ENCODE measurements at places on chromosomes 12 and 14.
A peak's percentile ranks its signal among the peaks of the same experiment; 100 is the strongest.

DNA sequence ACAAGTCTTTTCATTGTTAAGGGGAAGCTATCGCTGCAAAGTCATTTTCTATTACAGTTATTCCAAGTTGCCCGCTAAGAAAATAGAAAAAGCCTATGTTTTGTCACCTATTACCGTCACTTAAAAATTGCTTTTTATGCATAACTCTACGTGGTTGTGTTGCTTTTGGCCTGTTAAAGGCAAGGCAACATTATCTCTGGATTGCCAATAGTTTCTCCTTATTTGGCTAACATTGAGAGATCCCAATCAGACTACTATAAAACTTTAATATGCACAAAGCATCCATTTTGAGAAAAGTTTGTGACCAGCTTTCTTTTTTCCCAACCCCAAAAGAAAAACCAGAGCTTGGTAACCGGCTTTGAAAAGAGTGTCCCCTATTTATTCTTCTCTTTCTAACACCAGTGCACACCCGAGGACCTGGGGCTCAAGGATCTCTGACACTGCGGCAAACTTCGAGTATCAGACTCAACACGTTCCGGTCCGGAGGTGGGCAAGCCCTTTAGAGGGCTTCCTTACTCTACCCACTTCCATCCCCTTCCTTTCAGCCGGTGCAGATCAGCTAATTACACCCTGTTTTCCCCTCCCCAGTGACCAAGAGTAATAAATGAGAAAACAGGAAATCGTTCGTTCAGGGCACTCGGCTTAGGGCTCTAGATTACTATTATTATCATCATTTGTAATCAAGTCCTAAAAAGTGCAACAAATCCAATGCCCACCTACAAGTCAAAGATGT, 1.2 kb downstream of the PPP1R12A start:
- peak; percentile 39 for DNase-seq

- DNase-seq = no peak
Observed at GRCh38 chr12:56999456-56999855, 6.9 kb downstream of the ZBTB39 start.

DNA sequence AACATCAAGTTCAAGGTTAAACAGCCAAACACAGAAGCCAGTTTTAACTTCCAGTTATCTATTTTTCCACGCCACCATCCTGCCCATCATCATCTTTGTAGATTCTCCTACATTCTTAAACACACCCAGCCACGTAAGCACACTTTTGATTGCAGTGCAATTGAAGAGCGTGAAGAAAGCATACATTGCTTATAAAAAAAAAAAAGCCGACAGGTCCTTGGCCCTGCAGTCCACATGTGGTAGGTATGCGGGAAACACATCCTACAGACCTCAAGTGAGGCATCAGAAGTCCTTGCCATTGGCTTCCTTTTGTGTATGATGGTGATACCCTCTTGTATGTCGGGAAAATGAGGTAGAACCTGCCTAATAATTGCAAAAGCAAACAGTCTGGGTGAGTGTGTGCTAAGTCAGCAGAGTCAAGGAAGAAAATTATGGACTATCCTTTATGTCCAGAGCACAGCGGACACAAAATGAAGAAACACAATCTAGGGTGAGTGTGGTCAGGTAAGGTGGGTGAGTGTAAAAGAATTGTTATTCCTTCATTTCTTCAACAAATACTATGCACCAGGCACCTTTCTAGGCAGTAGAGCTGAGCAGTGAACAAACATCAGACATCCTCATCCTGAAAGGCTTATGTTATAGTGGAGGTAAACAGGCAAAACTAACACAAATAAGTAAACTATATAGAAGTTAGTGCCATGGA, 51.5 kb downstream of the EID3 start:
- DNase-seq = no peak

GRCh38 chr12:13552830-13553229, 356.3 kb downstream of the EMP1 start:
- no peak for DNase-seq

DNA sequence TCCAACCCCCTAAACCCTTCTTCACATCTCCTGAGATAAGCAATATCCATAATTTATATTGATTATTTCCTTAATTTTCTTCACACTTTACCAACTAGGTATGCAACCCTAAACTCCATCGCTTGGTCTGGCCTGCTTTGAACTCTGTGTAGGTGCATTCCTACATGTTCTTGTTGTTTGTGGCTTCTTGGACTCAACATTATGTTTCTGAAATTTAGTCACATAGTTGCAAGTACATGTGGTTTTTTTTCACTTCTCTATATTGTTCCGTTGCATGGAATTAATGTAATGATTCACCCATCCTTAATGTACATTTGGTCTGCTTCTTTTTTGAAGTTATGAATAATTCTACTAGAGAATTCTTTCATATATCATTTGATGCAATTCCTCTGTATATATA, 1.6 kb upstream of the TAS2R30 start:
- no peak for DNase-seq

DNA sequence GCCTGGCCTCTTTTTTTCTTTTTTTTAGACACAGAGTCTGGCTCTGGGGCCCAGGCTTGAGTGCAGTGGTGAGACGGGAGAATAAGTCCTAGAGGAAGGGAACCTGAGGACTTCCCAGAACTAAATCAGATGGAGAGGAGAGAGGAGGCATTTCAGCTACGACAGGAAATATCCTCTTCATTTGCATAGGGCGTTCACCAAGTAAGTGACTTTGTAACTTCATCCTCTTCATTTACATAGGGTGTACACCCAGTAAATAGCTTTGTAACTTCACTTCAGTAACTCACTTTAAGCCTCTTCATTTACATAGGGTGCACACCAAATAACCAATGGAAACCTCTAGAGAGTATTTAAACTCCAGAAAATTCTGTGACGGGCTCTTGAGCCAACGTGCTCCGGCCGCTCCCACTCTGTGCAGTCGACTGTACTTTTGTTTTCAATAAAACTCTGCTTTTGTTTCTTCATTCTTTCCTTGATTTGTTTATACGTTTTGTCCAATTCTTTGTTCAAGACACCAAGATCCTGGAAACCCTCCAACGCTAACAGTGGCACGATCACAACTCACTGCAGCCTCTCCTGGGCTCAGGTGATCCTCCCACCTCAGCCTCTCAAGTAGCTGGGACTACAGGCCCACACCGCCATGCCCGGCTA, 21.4 kb upstream of the ANKRD9 start:
- no peak for DNase-seq

GRCh38 chr14:73888971-73889370, 2.3 kb downstream of the ZNF410 start:
- no peak for DNase-seq

DNA sequence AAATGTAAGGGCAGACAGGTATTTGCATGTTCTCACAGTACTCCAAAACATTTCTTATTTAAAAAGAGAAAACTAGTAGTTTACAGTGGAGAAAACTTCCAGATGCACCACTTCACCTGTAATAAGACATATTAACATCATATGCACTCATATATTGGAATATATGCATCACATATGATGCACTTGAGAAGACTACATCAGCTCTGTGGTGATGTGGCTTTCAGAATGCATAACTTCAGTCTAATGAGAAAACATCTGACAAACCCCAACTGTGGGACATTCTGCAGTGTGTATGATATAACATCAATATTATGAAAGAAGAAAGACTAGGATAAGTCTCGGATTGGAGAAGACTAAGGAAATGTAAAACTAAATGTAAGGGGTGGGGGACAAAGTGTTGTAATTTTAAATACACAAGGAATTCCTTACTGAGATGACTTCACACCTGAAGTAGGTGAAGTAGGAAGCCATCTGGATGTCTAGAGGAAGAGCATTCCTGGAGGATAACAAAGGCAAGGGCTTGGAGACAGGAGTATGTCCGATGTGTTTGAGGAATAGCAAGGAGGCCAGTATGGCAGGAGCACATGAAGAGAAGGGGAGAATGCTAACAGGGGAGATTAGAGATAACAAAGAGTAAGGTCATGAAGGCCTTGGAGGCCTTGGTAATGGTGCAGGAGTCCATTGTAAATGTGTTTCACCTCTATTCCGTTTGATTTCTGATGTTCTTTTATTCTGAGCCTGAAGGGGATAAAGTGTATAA, 49.0 kb downstream of the CNOT2 start:
- no peak for DNase-seq

DNA sequence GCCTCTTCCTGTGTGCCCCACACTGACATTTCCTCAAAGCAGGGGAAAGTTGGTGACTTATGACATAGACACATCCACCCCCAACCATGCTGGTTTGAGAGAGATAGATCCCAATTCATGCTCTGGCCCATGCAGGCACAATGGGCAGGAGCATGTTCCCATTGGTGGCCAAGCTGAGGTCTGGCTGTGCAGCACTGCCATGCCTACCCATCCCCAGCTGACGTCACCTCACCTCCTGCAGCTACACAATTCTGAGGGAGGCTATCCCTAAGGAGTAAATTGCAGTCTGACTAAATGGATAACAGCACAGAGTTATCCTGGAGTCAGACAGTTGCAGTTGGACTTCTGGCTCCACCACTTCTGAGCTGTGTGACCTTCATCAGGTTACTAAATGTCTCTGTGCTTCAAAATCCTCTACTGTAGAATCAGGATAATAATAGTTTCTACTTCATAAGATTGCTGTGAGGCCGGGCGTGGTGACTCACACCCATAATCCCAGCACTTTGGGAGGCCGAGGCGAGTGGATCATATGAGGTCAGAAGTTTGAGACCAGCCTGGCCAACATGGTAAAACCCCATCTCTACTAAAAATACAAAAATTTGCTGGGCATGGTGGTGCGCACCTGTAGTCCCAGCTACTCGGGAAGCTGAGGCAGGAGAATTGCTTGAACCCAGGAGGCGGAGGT, 323.9 kb downstream of the BCL11B start:
- no peak for DNase-seq

DNA sequence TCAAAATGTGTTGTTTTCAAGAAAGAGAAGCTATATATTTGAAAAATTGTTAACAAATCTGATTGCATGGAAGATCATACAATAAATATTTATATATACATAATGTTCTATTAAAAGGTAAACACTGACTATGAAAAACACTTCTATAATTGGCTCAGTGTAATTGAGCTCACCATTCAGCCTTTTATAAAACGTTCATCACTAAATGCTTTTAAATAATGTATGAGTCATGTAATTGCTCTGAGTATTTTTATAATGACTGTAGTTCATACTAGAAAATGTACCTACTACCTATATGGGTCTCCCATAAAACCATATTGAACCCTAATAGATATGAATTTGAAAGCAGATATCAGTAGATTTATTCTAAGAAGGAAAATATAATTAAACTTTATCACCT, 240.4 kb upstream of the MGAT4C start:
- no peak for DNase-seq

DNA sequence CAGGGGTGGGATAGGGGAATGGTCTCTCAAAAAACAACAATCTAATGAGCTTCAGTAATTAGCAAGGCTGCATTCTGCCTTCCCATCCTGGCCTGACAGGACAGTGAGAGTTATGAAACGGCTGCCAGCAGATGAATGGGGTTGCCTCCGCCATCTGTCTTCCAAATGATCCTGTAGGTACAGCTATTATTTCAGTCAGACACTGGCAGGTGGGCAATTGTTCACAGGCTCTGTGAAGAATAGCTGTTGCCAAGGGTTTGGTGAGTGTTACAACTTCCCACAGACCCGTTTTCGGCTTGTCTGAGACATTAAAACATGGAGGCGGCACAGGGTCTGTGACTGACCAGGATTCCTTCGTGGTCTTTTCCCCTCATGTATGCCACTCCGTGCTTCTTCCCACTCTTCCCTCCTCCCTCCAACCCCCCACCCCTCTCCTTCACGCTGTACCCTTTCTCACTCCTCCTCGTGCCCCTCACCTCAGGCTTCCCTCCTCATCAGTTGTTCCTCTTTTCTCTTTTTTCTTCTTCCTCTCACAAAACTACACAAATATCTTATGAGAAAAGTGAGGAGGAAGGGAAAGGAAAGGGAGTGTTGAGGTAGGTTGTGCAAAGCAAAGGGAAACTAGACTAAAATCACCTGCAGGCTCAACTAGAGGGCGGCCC, 160.8 kb upstream of the GZMB start:
- no peak for DNase-seq

DNA sequence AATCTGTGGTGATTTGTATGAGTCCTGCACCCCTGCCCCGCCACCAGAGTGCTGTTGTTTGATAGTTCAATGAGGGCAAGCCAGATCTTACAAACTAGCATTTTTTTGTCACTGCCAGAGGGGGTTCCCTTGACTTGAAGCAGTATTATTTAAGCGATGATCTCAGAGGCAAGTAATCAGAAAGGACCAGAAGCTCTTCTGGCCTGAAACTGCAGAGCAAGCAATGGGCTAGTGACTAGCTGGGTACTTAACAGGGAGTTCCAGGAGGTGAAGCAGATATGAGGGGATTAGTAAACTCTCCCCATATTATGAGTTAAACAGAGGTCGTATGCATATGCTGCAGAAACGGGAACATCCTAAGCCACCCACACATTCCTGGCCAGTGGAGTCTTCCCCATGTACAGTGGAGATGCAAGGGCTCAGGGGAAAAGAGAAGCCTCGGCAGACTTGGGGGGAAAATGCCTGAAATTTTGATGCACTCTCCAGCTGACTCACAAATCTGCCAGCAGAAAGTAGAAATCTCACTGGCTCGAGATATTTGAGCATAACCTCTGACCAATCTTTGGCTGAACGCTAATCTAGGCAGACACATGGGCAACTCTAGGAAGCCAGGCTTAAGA, 8.3 kb upstream of the CRACR2A start:
- no peak for DNase-seq

DNA sequence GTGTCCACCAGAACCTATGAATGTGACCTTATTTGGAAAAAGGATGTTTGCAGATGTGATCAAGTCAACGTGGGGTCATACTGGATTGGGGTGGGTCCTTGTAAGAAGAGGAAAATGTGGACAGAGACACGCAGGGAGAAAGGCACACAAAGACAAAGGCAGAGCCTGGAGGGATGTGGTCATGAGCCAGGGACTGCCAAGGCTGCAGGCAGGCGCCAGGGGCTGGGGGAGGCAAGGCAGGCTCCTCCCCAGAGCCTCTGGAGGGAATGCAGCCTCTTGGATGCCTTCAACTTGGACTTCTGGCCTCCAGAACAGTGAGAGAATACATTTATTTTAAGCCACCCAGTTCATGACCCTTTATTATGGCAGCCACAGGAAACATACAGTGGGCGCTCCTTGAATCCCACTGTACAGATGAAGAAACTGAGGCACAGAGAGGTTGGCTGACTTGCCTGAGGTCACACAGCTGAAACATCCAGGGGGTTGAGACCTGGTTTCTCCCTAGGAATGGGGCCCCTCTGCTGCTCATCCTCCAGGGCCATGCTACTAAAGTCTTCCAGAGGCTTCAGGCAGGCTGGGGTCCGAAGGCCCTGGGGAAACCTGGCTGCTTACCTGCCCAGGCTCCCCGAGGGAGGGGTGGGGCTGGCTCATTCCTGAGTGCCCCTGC, 99.7 kb downstream of the RFLNA start:
- no peak for DNase-seq

GRCh38 chr12:14691560-14691959, 4.8 kb downstream of the GUCY2C start:
- no peak for DNase-seq

Data from astrocyte of the spinal cord (primary cell).